ENCODE measurements at places on chromosomes 3 and 15.

DNA sequence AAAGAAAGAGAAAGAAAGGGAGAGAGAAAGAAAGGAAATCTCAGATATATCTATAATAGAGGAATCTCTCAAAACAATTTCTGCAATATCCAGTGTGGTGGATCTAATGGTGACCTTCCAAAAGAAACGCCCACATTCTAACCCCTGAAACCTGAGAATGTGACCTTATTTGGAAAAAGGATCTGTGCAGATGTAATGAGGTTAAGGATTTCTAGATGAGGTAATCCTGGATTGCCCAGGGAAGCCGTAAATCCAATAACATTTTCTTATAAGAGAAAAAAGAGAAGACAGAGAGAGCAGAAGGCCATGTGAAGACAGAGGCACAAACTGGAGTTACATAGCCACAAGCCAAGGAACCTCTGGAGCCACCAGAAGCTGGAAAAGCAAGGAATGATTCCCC, 307.6 kb downstream of the ZBTB20 start:
- DNase-seq: no peak

- DNase-seq: no peak
Observed at GRCh38 chr3:108527109-108527508, 16.7 kb upstream of the MYH15 start.

- DNase-seq: no peak
Observed at GRCh38 chr15:68986322-68986721, 28.2 kb upstream of the NOX5 start.

DNA sequence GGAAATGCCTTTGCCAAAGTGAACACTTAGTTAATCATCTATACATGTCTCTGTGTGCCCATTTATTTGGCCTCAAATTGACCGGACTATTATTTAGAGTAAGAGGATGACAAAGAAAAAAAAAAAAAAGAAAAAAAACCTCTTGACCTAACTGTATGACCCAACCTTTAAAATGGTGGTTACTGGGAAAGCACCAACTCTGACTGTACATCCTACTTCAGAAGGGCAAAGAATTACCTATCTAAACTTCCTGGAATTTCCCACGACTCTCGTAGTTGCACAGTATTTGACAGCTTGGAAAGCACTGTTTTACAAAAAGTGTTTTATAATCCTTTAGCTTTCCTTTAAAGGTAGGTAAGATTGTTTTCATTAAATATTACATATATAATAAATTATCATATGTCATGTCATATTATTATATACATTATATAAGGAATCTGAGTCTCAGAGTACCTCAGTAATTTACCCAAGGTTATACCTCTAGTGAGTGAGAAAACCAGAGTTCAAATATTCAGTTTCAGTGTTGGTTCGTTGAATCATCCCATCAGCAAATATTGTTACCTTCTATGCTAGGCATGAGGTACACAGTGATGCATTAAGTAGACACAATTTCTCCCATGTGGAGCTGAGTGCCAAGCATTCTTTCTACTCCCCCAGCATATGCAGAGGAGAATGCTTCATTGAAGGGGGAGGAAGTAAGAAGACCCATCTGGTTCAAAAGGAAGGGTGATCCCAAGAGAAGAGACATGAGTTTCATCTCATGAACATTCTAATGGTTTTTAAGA, 5.0 kb downstream of the BCL2A1 start:
- DNase-seq: no peak

DNA sequence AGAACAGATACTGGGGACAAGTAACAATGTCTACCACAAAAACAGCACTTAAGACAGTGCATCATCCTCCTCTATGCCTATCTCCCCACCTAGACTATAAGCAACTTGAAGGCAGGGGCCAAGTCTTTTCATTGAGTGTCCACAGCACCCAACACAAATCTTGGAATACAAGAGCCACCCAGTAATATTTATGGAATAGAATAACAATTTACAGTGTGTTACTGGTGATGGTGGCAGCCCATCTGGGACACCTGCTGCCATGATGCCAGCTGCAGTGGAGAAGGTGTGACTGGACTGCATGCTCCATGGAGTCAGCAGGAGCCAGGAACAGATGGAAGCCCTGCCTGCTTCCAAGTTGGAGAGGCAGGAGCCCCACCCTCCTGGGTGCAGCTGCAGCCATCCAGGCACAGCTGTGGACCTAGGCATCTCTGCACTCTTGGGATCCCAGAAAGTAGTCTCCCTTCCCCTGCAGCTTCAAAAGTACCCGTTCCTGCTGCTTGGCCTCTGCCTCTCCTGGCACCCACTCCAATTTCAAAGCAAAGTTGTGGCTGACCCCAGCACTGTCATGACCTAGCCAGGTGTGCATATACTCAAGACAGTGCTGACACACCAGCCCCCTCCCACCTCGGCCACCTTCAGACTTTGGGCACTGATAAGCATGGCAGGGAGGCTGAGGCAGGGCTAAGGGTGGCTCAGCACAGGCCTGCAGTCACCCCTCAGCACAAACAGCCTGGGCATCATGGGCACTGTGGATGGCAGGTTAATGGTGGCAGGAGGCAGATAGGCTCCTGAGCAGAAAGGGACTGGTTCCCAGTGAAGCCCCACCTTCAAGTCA, 94.5 kb downstream of the TPRA1 start:
- DNase-seq: no peak

GRCh38 chr15:86432861-86433260, 353.2 kb downstream of the AGBL1 start:
- no peak for DNase-seq

GRCh38 chr15:62337934-62338333, 172.8 kb upstream of the C2CD4B start:
- no peak for DNase-seq

- no peak for DNase-seq
Observed at GRCh38 chr3:175150812-175151401, 291.8 kb downstream of the NAALADL2 start.

- no peak for DNase-seq
Observed at GRCh38 chr3:190192087-190192486, 71.4 kb upstream of the P3H2 start.

GRCh38 chr3:72031581-72031980, 246.6 kb upstream of the PROK2 start:
- no peak for DNase-seq

DNA sequence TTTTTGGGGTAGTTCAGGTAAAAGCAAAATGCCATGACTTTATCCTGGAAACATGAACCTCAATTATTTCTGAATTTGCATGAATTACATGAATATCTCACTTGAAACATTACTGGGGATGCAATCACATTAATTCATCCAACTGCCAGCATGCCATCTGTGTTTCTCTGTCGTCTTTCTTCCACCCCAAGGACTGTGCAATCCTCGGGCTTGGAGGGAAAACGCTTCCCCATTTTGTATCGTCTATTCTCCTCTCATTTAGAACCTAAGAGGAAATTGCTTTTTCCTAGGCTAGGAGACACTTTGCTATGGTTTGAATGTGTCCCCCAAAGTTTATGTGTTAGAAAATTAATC, 109.4 kb downstream of the SQOR start:
- DNase-seq: no peak

GRCh38 chr3:185200639-185201038, 47.8 kb upstream of the C3orf70 start:
- DNase-seq: no peak

GRCh38 chr3:147736226-147736625, 327.1 kb downstream of the ZIC1 start:
- DNase-seq: no peak

GRCh38 chr3:101828691-101829436, 20.4 kb upstream of the NFKBIZ start:
- peak; percentile 47 for DNase-seq

DNA sequence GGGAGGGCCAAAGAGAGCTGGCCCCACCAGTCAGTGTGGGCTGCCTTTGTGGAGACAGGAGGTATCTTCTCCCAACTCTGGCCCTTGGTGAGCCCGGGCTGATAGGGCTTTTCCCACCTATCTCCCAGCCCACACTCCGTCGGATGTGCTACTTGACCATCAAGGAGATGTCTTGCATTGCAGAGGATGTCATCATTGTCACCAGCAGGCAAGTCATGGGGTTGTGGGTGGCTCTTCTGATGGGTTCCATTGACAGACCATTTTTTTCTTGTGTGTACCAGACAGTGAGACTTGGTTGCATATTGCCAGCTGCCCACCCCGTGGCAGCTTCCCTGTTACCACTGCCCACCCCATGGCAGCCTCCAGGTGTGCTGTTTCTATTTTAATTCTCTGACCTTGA, 3.3 kb downstream of the COPG1 start:
- no peak for DNase-seq

DNA sequence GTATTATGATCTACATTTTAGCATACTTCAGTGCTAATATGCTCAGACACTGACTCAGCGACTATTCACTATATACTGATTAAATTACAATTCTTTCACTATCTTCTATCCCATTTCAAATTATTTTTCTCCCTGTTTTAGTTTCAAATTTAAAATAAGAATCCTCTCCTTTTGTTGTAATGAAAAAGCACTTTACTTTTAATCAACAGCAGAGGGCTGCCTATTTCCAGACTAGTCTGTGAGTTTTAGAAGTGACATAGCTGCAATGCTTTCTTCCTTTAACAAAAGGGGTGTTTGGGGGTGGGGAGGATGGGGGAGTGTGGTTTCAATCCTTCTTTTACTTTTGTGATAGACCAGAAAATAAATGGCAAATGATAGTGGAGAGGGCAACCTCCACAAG, 2.4 kb downstream of the NEDD4 start:
- no peak for DNase-seq
